ENCODE measurements at places on chromosomes 1 and 21.

GRCh38 chr1:12143631-12144155 lies 23.1 kb upstream of the TNFRSF1B start:
- DNase-seq, result no peak

DNA sequence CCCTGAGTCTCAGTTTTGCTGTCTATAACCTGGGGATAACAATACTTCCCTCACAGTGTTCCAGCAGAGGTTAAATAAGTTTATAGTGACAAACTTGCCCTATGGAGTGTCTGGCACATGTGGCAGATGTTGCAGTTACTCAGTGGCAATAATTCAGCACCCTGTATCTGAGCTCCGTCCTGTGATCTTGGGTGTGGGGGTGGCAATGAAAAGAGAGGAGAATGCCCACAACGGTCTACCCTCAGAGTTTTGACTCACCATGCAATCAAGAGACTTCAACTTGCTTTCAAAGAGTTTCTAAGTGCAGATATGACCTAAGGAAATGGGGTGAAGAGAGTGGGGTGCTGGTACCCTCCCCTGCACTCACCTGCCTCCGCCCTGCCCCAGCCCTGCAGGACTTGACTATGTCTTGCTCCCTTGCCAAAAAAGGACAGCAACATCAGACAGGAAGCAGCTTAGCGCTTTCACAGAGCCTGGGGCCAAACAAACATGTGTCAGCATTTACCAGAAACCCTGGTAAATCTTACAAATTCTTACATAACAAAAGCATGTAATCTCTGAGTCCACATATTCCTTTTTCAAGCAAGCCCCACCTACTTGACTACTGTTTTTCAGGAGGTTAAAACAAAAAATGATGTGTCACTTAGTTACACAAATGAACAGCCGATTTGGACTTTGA lies 185.1 kb upstream of the CAMK1G start:
- no peak for DNase-seq

DNA sequence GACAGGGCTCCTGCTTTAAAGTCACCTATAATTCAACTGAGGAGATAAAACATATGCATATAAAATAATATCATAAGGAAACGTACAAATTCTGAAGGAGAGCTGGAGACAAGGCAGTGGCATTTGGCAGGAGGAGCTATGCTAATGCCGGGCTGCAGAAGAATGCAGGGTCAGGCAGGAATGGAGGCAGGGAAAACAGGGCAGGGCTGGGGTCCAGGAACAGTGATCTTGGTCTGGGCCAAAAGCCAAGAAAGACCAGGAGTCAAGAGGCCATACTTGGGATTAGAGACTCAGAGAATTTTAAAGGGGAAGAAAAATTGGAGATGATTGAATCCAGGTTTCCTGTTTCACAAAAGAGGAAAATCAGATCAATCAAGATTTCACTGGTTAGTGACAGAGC lies 20.0 kb upstream of the BRDT start:
- DNase-seq, result no peak

- no peak for DNase-seq
Measured at GRCh38 chr1:57623791-57624538, 200.1 kb upstream of the DAB1 start.

DNA sequence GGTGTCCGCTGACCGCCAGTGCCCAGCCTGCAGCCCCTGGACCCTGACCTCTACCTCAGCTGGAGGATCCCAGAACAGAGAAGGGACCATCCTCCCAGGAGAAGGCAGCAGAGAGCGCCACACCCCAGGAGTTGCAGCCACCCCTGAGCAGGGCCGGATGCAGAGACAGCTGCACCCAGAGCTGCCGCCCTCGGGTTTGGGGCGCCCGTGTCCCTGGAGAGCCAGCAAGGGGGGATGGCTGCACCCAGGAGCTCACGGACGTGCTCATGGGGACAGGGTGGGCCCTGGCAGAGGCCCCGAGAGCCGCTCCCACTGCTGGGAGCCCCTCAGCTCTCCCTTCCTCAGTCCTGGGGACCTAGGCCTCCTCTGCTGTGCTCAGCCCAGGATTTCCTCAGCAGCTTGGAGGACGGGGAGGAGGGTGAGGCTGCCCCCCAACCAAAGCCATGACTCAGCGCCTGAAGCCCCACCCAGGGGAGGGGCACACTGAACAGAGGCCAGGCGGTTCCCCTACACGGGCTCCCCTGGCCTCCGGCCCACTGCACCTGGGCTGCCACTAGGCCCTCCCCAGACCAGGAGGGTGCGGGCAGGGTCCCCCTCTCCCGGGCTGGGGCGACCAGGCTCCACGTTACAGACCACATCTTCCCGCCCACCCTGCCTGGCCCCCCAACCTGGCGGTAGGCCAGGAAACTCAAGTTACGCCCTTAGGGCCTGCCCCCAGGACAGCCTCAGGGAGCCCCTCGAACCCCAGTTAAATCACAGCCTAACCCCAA lies 2.2 kb downstream of the ACAP3 start:
- no peak for DNase-seq

GRCh38 chr1:231108516-231109302 lies 53.1 kb upstream of the TRIM67 start:
- DNase-seq, result no peak

- no peak for DNase-seq
Measured at GRCh38 chr1:32989160-32990050, 24.8 kb upstream of the RNF19B start.

GRCh38 chr1:174017231-174017970 lies 4.8 kb downstream of the RC3H1 start:
- no peak for DNase-seq

DNA sequence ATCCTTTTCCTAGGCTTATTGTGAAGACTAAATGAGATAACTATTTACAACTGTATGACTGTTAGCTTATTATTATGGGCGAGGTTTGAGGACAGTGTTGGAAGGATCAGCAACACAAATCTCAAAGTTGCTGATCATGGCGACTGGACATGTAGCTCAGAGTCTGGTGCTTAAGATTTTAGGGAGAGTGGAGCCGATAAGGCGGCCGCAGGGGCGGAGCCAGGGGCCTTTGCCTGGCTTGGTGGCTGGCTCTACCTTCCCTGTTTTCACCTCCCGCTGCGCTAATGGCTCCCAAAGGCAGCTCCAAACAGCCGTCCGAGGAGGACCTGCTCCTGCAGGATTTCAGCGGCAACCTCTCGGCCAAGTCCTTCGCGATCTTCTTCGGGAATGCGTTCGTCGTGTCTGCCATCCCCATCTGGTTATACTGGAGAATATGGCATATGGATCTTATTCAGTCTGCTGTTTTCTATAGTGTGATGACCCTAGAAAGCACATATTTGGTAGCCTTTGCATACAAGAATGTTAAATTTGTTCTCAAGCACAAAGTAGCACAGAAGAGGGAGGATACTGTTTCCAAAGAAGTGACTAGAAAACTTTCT lies 45.5 kb downstream of the GIPC2 start:
- DNase-seq, result no peak

- DNase-seq, result no peak
Measured at GRCh38 chr1:7690076-7690475, 81.0 kb upstream of the VAMP3 start.

DNA sequence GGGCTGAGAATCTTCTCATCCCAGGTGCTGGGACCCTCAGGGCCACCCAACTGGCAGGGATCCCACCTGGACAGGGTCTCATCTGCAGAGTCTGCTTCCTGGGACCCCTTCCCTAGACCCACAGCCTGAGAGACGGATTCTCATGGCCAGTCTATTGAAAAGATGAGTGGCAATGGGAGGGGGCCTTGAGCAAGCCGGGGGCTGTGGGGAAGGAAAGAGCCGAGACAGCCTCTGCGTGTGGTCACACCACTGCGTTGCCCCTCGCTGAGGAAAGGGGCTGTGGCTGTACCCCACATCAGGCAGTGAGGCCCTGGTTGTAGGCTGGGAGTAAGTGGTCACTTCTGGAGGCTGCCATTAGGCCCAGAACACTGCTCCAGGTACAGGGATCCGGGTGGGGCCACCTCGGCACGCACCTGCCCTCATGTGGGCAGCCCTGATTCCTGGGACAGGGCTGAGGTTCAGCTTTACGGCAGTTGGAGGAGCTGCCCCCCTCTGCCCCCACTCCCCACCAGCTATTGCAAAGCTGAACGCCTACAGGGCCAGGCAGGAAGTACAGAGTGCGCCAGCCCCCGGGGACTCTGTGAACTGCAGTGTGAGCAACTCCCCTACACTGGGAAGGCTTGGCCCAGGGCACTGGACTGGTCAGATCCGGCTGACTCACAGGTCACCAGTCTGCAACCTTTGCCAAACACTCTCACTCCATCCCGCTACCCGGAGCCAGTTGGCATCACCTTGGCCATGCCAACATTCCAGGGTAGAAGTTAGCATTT lies 106.9 kb downstream of the RIPK4 start:
- no peak for DNase-seq

DNA sequence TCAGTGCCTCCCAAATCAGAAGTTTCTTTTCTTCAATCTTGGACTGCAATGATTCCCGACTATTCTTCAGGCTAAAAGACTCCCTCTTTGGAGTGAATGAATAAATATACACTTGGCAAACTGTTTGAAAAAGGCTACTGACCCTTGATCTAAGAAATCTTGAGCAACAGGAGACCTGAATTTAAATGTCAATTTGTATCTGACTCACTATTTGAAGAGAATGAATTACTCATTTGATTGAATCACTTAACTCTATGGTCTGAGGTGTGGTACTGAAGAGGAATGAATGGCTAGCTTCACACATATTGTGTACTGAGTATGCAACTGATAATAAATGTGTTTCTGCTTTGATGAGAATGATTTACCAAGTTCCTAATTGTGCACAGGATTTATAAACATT lies 4.6 kb upstream of the SMG7 start:
- no peak for DNase-seq

- DNase-seq, result no peak
Measured at GRCh38 chr1:183552891-183553290, 37.4 kb downstream of the NCF2 start.

DNA sequence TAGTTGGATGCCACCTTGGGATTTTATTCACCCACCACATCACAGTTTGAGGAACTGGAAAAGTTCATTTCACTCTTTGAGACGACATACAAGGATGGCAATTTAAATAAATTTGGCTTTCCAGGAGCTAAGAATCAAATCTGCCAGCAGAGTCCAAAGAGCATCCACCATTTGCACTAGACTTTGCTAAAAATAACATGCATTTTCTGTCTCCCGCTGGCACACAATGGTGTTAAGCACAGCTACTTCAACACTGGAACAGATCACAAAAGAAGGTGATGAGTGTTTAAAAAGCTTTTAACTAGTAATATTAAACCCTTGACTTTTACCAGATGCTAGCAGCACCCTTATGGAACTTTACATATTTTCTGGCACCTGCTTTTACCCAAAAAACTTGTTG lies 44.6 kb downstream of the MAEL start:
- no peak for DNase-seq

DNA sequence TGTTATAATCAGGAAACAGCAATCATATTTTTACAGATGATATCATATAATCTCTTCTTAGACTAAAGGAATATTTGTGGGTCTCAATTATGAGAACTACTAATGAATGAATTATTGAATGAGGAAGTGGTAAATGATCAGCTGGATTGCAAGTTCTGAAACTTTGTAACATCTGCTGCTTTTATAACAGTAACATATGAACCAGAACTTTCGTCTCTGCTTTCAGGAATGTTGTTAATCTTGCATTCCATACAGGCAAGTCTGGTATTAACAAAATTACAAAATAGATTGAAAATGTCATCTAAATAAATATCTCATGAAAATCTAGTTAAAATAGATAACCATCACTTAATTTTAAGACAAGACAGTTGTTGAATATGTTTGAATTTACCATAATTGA lies 110.5 kb upstream of the COL11A1 start:
- DNase-seq, result no peak

GRCh38 chr1:235867903-235868469 lies 1.3 kb upstream of the LYST start:
- DNase-seq, result no peak

DNA sequence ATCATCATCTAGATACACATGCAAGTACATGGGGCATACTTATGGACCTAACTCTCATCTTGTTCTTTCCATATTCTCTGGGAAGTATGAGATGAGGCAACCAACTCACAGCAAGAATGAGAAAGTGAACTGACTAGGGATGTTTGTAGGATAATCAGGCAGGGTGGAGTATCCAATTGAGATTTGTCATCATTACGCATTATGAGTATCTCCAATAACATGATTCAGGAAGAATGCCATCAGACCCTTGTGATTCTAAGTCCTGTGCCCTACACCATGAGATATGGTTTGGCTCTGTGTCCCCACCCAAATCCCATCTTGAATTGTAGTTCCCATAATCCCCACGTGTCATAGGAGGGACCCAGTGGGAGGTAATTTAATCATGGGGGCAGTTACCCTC lies 154.0 kb downstream of the SLC30A10 start:
- DNase-seq, result no peak

DNA sequence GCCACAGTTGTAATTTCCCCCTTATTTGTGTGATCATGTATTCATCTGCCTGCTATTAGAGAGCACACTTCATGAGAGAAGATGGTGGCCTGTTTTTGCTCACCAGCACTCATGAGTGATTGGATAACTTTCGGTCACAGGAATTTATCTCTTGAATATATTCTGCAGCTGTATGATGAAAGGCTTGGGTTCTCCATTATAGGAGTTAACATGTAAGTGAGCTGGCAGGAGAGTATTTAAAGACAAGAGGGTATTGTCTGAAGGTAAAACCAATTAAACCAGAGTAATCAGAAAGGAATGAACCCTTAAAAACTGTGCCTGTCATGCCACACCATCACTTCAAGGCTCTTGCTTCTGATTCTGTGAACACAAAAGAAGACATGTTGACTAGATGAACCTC lies 574.9 kb upstream of the CAMK1G start:
- DNase-seq, result no peak

GRCh38 chr1:172135978-172136610 lies 284.4 kb upstream of the C1orf105 start:
- no peak for DNase-seq

- DNase-seq, result no peak
Measured at GRCh38 chr1:66244429-66244828, 289.5 kb upstream of the SGIP1 start.

DNA sequence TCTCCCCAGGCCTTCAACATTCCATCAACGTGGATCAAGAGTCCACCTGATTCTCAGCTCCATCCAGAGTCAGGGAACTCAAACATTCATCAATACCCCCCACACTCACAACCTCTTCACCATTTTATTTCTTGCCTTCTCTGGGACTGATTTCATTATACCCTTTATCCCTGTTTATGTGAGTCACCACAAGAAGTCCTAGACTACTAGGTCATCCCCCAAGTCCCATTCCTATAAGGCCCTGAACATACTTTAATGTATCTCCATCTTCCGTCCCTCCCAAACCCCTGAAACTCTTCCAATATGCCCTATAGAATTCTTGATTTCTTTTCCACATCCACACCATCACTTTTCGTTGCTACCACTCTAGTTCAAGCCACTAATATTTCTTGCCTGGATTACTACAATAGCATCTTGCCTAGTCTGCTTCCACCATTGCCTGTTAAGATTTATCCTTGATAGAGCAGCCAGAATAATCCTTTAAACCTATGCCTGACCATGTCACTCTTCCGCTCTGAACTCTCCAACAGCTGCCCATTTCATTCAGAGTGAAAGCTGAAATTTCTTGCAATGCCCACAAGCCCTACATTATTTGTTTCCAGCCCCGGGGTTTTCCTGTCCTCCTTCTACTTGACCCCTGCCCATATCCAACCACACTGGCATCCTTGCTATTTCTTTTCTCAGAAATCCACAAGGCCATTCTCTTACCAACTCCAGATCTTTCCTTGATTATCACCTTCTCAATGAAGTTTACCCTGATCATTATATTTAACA lies 9.4 kb upstream of the SAMD13 start:
- no peak for DNase-seq

GRCh38 chr1:2480236-2480985 lies 4.3 kb downstream of the PLCH2 start:
- DNase-seq, result no peak

GRCh38 chr1:224559981-224560728 lies 56.0 kb upstream of the CNIH3 start:
- DNase-seq, result no peak

Data from NCI-H1048 (cell line).